Left ventricle myocardium inferior (tissue), 1 donor: ENCODE measurements at places on chromosomes 5 and 9. TPM values are rescaled to one million over a fixed set of nuclear protein-coding genes. Genes with fewer than 3 reads are reported as not detected.

The C9orf43 gene
- 0.14 TPM for total RNA-seq

- no peaks in the 10 kb centered on the region for H3K36me3 ChIP-seq
- no peak overlapping the region for H3K27ac ChIP-seq
- H3K4me3 ChIP-seq, result no peak overlapping the region
- no peaks in the 10 kb centered on the region for H3K4me1 ChIP-seq
- DNase-seq, result no peak
Measured at GRCh38 chr5:11121885-11122284, 360.9 kb upstream of the DAP start.

- no peaks in the 10 kb centered on the region for H3K27me3 ChIP-seq
- H3K4me1 ChIP-seq, result peaks cover 29% of the 10 kb centered on the region
- H3K27ac ChIP-seq, result peak overlapping the region; percentile 29
Measured at GRCh38 chr5:155485386-155485785, 471.8 kb downstream of the KIF4B start.

DNA sequence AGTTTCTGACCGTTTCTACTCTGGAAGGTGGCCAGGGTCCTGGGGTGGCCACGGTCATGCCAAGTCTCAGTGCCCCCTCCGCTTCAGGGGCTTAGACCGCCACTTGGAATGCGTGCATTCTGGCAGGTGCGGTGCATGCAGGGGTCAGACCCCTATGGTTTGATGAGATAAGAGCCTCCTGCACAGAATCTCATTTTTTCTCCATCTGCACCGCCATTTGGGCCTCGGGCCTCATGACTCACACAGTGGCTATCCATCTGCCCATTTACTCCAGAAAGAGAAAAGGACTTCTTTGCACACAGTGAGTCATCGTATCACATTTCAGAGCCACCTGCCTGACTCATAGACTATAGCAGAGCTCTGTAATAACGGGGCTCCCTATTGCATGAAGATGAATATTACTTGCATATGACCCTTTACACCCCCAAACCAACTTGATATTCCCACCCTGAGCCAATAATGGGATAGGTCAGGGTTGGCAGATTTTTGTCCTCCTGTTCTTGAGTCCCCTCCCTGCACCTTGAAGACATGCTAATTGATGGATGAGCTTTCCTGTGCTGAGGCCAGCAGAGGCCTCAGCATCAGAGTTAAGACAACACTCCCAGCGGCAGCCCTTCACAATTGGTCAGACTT lies 157.4 kb downstream of the NR3C1 start:
- peaks cover 9% of the 10 kb centered on the region for H3K4me1 ChIP-seq
- no peak overlapping the region for H3K27ac ChIP-seq
- H3K36me3 ChIP-seq, result no peaks in the 10 kb centered on the region
- no peak for DNase-seq
- no peak overlapping the region for H3K4me3 ChIP-seq
- no peaks in the 10 kb centered on the region for H3K27me3 ChIP-seq

The PHYHD1 gene
- total RNA-seq, result 20.3 TPM

GRCh38 chr9:83188277-83188676 lies 125.3 kb upstream of the RASEF start:
- no peak overlapping the region for H3K27ac ChIP-seq
- H3K27me3 ChIP-seq, result peaks cover 9% of the 10 kb centered on the region
- DNase-seq, result no peak

DNA sequence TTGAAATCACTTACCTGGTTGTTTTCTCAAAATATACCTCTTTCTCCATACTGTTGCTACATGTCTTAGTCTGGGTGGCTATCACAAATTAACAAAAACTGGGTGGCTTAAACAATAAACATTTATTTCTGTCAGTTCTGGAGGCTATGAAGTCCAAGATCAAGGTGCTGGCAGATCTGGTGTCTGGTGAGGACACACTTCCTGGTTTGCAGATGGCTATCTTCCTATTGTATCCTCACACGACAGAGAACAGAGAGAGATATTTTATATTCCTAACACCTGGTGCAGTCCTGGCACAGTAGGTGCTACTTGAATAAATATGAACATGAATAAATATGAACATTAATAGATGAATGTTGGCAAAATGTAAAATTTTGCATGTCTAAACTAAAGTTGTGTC lies 164.3 kb upstream of the ACOT12 start:
- no peak overlapping the region for H3K4me3 ChIP-seq
- no peaks in the 10 kb centered on the region for H3K27me3 ChIP-seq
- H3K27ac ChIP-seq, result no peak overlapping the region
- no peak for DNase-seq

DNA sequence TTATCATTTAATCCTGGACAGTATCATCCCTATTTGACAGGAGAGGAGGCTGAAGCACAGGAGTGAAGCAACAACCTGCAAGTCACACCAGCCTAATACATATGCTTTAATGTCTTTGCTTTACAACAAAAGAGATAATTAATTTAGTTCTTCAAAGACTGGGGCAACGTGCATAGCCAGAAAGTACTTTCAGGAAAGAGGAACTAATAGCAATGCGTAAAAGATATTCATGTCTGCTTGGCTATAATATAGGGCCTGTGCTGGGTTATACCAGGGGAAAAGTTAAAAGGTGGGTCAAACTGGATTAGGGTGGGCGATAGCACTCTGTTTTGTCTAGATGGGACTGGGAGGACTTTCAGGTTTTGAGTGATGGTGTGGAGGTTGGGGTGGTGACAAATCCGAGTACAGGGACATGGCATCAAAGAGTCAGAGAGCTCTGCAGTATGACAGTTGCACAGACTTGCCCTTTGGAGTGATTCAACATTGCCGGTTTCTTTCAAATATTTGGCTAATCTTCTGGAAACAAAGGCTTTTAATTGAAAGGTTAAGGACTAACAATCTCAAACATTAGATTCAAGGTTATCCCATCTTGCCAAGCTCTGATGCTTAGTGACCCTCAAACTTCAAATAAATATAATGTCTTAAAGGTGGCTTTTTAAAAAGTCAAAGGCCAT lies 11.9 kb downstream of the DAB2 start:
- peaks cover 92% of the 10 kb centered on the region for H3K4me1 ChIP-seq
- H3K36me3 ChIP-seq, result peaks cover 3% of the 10 kb centered on the region
- H3K27me3 ChIP-seq, result no peaks in the 10 kb centered on the region
- DNase-seq, result no peak

The DDX41 gene
- 29.7 TPM for total RNA-seq

DNA sequence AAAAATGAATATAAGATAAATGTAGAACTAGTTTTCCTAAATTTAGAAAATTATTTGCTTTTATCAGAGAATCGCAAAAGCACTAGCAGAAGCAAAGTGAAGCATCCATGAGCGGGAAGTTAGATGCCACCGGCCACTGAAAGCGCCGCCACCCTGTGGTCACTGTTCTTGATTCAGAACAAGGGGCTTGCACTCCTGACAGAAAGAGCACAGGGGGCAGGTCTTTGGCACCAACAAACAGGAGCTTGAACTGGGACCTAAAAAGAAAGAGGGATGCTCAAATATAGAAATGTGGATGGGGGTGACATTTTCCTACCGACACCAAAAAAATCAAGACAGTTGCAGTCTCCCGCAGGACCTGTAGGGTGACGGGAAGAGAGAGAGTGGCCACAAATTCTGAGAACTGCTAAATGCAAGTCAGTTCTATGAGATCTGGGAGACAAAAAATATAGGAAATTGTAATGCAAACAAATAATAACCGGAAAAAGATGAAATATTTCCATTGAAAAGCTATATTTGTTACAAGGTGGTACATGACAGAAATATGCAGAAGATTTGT lies 144.3 kb downstream of the CDH12 start:
- H3K27me3 ChIP-seq, result no peaks in the 10 kb centered on the region
- H3K4me3 ChIP-seq, result no peak overlapping the region
- H3K27ac ChIP-seq, result no peak overlapping the region
- no peaks in the 10 kb centered on the region for H3K36me3 ChIP-seq
- no peak for DNase-seq
- no peaks in the 10 kb centered on the region for H3K4me1 ChIP-seq

GRCh38 chr5:3127423-3127911 lies 376.0 kb upstream of the IRX2 start:
- no peak overlapping the region for H3K4me3 ChIP-seq
- no peak overlapping the region for H3K27ac ChIP-seq
- no peaks in the 10 kb centered on the region for H3K4me1 ChIP-seq
- no peak for DNase-seq
- H3K36me3 ChIP-seq, result no peaks in the 10 kb centered on the region
- peaks cover 39% of the 10 kb centered on the region for H3K27me3 ChIP-seq
